Stimulated activated CD4-positive, alpha-beta T cell treated with anti-CD3 and anti-CD28 coated beads, Interleukin-15, amount 100 ng/mL, for 48 hours (primary cell): ENCODE measurements at places on chromosomes 4 and X.

DNA sequence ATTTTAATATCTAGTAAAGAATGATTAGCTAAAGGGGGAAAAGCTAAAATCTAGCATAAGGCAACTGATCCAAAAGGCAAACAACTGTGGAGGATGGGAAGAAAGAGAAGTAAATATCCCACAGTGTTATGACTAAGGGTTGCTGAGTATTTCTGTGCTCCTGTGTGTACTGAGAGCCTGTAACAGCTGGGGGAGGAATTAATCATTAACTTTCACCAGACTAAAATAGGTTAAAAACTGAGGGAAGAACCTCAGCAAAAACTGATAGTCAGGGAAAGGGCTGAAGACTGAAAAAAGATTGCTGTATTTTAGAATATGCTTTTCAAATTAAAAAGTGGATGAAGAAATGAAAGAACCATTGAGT, 365.9 kb downstream of the CXXC4 start:
- no peak for DNase-seq

DNA sequence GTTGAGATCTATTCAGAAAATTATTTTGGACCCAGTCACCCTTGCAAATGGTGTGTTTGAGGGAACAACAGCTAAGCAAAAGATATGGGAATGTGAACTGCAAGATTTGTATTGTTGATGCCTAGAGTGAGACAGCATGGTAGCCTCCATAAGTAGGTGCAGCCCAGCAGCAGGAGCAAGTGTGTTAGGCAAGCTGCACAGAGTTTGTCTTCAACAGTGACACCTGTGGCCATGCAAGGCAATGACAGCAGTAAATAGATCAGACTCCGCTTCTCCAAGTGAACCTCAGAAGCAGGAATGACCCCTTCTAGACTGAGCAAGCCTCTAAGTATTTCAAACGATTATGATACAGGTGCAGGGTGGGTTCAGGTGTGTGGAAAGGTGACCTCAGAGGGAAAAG, 133.4 kb upstream of the MSX1 start:
- DNase-seq, result no peak

GRCh38 chrX:37684426-37684825, 1.2 kb upstream of the XK start:
- DNase-seq, result no peak

DNA sequence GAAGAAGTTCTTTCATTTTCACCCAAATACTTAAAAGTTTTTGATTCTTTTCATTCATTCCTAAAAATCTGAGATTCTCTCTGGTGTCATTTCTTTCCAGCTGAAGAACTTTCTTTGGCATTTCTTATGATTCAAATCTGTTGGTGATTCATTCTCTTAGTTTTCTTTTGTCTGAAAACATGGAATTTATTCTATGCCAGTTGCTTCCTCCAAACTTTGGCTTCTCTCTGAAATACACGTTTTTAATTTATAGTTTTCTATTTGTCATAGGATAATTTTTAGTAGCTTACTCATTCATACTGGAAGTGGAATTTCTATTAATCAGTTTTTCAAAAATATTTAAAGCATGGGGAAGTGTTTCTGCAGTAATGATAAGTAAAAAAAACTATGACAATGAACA, 1012.0 kb downstream of the RPA4 start:
- no peak for DNase-seq

- DNase-seq, result no peak
These were observed 2.8 kb downstream of the SLC35A2 start for GRCh38 chrX:48908600-48908999.

DNA sequence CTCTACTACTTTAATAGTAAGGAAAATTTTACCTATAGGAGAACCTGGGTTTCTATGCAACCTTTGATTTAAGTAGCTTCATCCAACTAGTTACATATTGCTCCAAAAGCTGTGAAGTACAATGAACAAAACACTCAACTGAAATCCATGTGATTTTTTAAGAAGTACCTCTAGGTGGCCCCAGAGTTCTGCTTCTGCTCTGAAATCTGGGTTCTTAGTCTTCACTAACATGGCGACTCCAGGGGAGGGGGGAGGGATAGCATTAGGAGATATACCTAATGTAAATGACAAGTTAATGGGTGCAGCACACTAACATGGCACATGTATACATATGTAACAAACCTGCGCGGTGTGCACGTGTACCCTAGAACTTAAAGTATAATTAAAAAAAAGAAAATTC, 73.4 kb upstream of the MAGEB2 start:
- no peak for DNase-seq

DNA sequence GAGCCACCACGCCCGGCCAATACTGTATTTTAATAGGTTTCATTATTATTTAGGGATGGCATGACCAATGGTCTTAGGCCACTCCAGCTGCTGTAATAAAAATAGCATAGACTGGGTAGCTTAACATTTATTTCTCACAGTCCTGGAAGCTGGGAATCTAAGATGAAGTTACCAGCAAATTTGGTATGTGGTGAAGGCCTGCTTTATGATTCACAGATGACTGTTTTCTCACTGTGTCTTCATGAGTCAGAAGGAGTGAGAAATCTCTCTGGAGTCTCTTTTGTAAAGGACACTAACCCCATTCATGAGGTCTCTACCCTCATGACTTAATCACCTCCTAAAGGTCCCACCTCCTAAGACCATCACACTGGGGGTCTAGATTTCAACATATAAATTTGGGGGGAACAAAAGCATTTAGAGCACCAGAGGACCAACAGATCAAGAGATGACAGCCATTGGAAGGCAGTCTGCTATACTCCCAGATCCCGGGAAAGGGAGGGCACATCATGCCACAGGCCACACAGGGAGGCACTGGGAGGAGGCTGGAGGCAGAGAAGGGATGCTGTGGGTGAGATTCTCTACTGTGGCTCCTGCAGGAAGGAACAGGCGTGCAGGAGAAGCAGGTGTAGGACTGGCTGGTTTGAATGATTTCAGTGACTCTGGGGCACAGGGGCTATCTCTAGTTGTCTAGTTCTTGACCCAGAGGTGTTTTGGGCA, 335.8 kb upstream of the SFRP2 start:
- no peak for DNase-seq
